Skeletal muscle cell (primary cell): ENCODE measurements at places on chromosomes 3 and 15.

DNA sequence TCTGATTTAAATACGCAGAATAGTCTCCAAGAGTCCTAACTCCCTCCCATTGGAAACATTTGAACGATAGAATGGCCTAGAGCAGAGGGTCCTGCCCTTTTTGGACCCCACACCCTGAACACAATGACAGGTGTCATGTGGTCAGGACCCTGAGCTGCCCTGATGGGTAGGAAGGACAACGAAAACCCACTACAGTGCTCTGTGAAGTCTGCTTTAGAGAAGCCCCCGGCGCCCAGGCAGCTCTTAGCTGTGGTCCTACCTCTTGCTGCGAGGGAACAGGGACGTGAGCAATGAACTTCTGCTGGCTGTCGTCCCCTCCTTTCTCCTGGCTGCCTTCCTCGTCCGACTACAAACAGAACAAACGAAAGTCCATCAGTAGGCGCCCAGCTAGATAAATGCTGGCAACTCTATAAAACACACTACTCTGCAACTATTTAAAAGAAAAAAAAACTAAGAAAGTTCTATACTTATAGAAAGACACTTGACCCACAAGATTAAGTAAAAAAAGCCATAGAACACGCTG lies 8.7 kb upstream of the RAB43 start:
- DNase-seq = no peak

GRCh38 chr3:20056725-20057611 lies 16.7 kb downstream of the KAT2B start:
- DNase-seq = peak; percentile 74

- DNase-seq = no peak
These were observed 75.3 kb upstream of the ACP3 start for GRCh38 chr3:132241776-132242514.

GRCh38 chr15:27686369-27686768 lies 412.7 kb downstream of the OCA2 start:
- DNase-seq = peak; percentile 22

DNA sequence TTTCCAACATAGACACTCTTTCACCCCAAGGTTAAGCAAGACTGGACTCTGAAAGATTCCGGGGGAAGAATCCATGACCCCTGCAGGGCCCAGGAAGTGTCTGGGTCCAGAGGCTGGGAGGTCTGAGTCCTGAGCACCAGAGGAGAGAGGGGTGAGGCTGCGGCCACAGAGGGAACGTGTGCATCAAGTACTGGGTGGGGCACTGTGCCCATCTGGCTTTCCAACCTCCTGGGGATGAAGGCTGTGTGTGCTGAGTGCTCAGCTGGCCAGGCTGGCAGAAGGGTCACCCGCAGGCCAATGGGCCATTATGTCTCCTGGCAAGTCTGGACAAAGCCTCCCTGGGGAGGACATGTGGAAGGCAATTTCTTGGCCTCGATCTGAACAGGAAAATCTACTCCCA lies 3.3 kb downstream of the CHRNA3 start:
- no peak for DNase-seq

DNA sequence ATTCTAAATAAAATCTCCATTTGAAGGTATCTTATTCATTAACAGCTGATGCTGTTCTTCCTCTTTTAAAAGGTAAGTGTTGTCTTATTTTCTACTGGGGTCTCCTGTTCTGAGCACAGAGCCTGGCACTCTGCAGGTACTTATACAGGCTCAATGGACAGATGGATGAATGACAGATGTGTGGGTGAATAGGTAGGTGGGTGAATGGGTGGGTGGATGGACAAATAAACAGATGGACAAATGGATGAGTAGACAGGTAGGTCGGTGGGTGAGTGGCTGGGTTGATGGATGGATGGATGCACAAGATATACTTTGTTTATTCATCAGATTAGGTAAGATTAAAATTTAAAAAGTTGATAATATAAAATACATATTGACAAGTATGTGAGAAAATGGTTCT lies 53.5 kb downstream of the SLC41A3 start:
- no peak for DNase-seq

- DNase-seq = no peak
These were observed 19.5 kb downstream of the MESD start for GRCh38 chr15:80970018-80970657.

- no peak for DNase-seq
These were observed 17.6 kb downstream of the ADAM10 start for GRCh38 chr15:58731756-58732535.

DNA sequence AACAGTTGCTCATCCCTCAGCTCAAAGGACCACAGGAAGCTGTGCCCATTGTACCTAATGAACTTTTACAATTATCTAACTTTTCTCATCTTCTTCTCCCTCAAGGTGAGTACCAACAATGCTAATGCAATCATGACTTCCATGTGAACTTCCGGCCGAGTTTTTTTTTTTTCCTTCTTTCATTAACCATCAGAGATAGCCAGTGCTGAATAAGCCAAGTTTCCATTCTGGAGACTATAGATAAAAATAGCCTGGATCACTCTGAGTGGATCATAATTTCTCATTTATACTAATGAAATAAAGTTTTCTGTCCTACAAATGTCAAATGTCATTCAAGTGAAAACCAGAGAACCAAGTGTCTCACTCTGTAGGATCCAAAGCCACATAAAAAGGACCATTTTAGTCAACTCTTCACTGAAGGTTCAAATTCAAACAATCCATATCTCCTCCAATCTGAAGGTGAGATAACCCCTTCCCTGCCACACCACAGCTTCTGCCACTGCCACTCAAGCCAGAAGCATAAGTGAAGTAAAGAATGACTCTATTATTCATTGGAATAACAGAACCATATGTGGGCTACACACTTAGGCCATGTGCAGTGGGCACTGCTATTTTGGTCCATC lies 5.5 kb downstream of the SUMF1 start:
- DNase-seq = no peak

GRCh38 chr3:112486811-112487505 lies 12.3 kb downstream of the BTLA start:
- DNase-seq = no peak
